ENCODE measurements at places on chromosomes 5 and 9.

- no peak for DNase-seq
Observed at GRCh38 chr5:30041831-30042385, 1151.6 kb upstream of the CDH6 start.

DNA sequence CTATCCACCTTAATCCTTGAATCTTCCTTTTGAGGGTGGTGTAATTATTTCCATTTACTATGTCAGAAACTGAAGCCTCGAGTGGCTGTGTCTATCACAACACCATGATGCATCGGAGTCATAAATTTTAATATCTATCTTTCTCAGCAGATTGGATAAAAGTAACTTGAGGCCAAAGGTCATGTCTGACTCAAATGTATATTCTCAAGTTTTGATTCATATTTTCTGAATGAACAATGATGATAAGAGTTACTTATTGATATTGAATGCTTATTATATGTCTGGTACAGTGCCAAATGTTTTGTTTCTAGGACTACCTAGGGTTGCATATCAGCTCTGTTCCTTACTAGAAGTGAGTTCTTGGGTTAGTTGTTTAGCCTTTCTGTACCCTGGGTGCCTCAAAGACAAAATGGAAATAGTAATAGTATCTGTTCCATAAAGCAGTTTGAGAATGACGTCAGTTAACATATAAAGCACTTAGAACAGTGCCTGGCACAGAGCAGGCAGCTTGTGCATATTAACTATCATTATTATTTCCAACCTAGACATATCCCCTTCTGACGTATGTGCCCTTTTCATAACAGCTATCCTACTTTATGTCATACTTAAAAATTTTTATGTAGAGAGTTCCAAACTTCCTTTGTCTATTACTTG lies 42.6 kb downstream of the PRDM6 start:
- no peak for DNase-seq

GRCh38 chr9:123821619-123822018 lies 108.3 kb downstream of the DENND1A start:
- DNase-seq, result no peak

- no peak for DNase-seq
Observed at GRCh38 chr9:122075135-122076030, 17.7 kb downstream of the TTLL11 start.

DNA sequence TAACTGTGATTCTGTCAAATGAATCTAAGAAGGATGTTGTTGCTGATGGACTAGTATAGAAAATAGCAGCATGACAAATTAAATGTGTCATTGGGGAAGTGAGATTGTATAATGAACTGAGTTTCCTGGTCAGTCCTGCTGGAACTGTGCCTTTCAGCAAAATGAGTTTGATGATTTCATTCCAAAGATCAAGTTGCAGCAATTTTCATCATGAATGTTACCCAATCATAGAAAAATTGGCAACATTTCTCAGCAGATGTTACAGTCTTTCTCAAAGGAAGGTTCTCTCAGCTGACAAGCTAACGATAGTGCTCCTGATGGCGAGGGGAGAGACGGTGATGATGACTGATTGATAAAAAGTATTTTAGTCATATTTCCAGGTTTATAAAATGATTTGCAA lies 10.7 kb downstream of the PCDHAC2 start:
- no peak for DNase-seq

GRCh38 chr5:59749782-59750520 lies 143.6 kb downstream of the PDE4D start:
- no peak for DNase-seq

- no peak for DNase-seq
Observed at GRCh38 chr5:32687499-32687831, 23.7 kb upstream of the NPR3 start.

DNA sequence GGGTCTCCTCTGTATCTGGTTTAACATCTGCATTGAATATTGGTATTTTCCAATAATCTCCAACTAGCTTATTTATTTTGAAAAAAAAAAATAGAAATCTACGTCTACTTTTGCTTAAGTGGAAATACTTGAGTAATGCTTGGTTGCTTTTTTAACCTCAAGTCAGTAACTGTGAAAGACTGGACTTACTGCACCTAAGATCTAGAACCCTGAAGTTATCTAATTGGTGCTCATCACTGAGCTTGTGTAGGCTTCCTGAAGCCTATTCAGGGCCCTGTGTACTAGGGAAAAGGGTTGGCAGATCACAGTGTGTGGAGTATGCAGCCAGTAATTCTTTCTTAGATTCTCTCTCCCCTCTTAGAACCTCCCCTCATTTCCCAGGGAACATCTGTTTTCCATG lies 16.2 kb downstream of the SLC1A1 start:
- no peak for DNase-seq
